Activated CD4-positive, alpha-beta T cell treated with anti-CD3 and anti-CD28 coated beads, Interleukin-2, amount 50 U/mL, for 1 hour (primary cell): ENCODE measurements at places on chromosomes 3 and 15.

DNA sequence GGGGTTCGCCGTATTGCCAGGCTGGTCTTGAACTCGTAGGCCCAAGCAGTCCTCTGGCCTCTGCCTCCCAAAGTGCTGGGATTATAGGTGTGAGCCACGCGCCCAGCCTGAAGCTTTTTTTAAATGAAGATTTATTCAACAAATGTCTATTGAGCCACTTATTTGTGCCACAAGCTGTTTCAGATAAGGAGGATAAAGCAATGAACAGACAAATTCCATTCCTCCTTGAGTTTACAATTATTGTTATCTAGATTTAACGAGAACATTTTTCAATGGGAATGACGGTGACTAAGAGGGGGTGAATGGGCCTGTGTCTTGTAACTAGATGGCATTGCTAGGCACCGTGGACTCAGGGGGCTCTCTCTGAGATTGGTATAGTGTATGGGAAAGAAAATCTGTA, 10.2 kb downstream of the PPARG start:
- no peak for DNase-seq

- DNase-seq = no peak
Observed at GRCh38 chr15:80003171-80003570, 32.2 kb upstream of the BCL2A1 start.

- no peak for DNase-seq
Observed at GRCh38 chr3:106617276-106617675, 748.5 kb upstream of the CBLB start.

GRCh38 chr3:45124352-45124751, 21.8 kb downstream of the CDCP1 start:
- DNase-seq = no peak

DNA sequence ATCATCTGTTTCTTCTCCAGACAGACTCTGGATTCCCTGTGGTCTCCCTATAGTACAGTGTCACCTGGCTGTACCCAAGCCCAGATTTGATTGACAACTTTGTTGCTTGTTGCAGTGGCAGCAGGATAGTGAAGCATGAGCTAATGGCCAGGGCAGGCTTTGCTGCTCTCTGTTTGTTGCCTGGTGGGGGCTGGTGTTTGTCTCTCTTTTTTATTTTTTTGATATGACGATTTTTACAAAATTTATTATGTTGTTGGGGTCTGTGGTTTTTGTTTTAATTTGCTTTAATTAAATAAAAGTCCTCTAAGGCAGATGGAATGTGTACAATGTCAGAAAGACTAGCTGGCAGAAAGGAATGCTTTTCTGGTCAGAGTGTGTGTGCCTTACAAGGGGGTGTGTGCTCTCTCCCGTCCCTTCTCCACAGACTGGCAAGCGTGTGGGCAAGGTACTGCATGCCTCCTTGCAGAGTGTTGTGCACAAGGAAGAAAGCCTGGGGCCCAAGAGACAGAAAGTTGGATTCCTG, 15.2 kb upstream of the CLEC3B start:
- DNase-seq = no peak

- DNase-seq = no peak
Observed at GRCh38 chr3:16190704-16191103, 16.2 kb downstream of the GALNT15 start.

- DNase-seq = no peak
Observed at GRCh38 chr3:195213639-195214315, 57.2 kb downstream of the XXYLT1 start.

GRCh38 chr15:57373882-57374276, 2.4 kb upstream of the CGNL1 start:
- no peak for DNase-seq

- no peak for DNase-seq
Observed at GRCh38 chr3:122795674-122796195, 866 bp downstream of the SLC49A4 start.
